ENCODE measurements at places on chromosomes 5 and 9.
A peak's percentile ranks its signal among the peaks of the same experiment; 100 is the strongest.

DNA sequence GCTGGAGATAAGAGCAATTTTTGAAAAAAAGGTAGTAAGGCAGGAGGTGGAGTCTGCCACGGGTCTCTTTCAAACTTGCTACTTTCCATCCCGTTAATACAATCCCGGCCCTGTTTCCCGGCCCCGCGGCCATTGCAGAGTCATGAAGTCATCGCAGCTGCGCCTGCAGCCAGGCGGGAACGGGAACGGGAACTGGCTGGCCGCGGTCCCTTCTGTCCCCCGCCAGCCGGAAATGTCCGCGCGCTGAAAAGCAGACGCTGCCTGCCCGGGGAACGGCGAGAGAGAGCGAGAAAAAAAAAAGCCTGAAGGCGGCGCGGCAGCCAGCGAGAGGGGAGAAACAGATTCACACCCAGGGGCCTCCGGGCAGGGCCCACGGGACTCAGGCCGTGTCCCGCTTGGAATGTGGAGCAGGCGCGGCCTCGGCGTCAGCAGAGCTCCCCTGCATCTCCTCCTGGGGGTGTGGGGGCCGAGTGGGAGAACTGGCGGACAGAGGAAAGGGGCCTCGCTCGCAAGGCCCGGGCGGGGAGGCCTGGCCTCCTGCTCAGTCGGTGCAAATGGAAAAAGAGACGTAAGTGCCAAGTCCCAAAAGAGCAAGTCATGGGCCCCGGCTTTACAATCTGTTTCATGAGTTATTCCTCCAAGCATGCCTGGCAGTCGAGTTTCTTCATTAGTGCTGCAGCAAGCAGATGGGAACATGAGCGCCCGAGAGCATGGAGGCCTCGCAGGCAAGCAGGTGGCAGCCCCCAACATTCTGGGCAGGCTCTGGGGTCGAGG is 201.2 kb upstream of the GAS1 start:
- peak; percentile 96 for DNase-seq

GRCh38 chr9:5099466-5099865 is 86.0 kb downstream of the INSL6 start:
- DNase-seq, result no peak

GRCh38 chr9:76707510-76707909 is 56.7 kb upstream of the PCA3 start:
- no peak for DNase-seq

GRCh38 chr5:42992088-42992879 is 47.8 kb downstream of the ANXA2R start:
- DNase-seq, result peak; percentile 87

- no peak for DNase-seq
Measured at GRCh38 chr5:38546691-38547146, 9.7 kb downstream of the LIFR start.

DNA sequence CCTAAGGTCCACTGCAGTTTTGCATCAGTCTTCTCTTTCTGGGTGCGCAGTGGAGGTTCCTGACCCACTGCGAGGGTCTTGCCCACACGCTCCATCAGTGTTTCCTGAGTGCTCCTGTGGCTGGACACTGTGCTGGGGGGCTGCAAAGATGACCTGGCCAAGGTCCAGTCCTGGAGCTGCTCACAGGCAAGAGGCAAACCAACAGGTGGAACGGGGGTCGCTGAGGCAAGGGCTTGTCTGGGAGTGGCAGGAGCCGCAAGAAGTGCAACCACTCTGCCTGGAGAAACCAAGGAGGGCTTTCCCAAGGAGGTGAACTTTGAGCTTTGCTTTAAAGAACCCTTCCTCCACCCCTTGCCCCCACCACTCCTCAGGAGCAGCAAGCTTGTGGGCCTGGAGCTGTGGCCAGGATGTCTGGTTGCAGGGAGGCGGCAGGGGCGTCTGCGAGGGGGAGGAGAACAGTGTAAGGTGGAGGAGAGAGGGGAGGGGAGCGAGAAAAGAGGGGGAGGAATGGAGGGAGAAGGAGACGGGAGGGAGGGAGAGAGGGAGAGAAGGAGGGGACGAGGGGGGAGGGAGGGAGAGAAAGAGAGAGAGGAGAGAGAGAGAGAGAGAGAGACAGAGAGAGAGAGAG is 444 bp upstream of the CPLX2 start:
- DNase-seq, result no peak

- no peak for DNase-seq
Measured at GRCh38 chr5:58770136-58770535, 187.3 kb downstream of the RAB3C start.

DNA sequence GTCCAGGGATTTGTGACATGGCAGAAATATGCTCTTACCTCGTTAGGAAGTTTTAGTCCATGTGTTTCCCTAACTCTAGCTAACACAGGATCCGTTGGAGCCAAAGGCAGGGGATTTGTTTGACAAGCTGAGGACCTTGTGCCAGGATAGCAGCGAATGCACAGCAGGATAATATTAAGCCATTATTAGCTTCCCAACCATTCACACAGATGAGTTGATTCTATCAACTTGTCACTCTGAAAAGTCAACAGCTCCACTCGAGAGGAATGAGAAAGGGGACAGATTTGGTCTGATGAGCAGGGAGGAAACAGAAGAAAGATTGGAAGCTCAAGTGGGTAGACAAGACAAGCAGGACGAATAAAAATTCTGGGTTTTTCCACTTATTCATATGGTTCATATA is 106.2 kb downstream of the FSTL4 start:
- DNase-seq, result no peak

- no peak for DNase-seq
Measured at GRCh38 chr5:82332064-82332855, 54.1 kb upstream of the RPS23 start.

GRCh38 chr5:5422819-5423515 is 490 bp downstream of the ICE1 start:
- no peak for DNase-seq

- DNase-seq, result no peak
Measured at GRCh38 chr9:91905991-91906469, 44.0 kb downstream of the ROR2 start.

All from islet precursor cell (in vitro differentiated cells).